ENCODE measurements at places on chromosomes 2 and 18. TPM values are rescaled to one million over a fixed set of nuclear protein-coding genes. Genes with fewer than 3 reads are reported as not detected.

IL36RN gene
- polyA plus RNA-seq, result not detected

DNA sequence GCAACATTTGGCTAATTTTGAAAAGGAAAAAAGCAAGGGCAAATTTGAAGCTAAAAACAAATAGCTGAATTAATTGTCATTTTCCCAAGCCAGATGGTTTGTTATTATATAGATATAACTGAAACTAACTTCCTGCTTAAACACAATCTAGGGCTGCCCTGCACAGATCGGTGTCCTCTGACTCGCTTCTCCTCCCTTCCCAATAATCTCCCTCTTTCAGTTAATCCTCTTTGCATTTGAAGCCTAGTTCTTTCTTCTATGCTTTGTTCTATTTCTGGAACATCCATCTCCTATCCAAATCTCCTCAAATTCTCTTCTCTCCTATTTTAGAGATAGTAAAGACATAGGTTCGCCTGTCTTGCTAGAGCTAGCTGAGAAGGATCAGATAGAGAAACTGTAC, 328.1 kb downstream of the SLC8A1 start:
- DNase-seq, result no peak

STEAP3 gene
- polyA plus RNA-seq, result 25.5 TPM

GRCh38 chr2:38668092-38668491, 2.2 kb downstream of the GALM start:
- no peak for DNase-seq

DPYSL5 gene
- polyA plus RNA-seq, result 39.8 TPM

- DNase-seq, result no peak
Observed at GRCh38 chr2:86274265-86274917, 63.0 kb downstream of the REEP1 start.

GRCh38 chr2:120468136-120468535, 122.2 kb downstream of the INHBB start:
- no peak for DNase-seq

GRCh38 chr2:203326356-203326755, 1.8 kb upstream of the ABI2 start:
- no peak for DNase-seq

DNA sequence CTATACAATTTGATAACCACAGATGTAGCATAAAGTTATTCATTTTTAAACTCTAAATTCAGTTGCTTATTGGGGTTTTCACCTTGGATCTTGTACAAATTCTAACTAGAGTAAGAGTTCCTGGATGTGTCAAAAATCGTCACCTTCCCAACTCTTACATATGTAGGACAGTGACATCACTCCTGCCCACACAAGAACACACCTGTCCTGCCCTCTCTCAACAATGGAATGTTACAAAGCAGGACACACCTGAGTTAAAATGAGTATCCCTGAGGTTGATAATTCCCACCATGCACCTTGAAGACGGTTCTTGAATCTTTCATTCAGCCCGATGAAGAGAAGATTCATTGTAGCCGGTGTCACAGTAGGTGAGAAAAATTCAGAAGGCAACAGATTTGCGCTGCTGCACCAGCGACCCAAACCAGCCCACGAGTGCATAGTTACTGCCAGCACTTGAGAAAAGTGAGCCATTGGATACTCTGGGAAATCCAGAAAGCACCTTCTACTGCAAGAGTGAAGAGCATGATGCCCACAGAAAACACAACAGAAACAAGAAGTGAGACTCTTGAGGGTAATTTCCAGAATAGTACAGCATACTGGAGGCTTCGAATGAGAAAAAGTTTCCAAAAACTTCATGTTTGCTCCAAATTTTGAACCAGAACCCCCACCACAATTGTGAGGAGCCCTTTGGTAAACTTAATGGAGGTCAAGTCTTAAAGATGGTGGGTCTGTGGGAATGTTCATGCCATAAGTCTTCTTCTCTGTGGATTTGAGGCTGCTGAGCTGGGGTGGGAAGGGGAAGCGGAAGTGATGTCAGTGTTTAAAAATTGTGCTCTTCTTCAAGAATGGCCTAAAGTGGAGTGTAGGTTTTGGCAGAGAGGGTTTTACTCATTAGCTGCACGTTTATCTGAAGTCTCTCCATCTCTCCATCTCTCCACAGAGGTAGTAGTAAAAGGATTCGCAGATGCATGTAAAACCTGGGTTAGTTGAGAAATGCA, 34.7 kb upstream of the ADAM23 start:
- DNase-seq, result no peak

GAL3ST2 gene
- not detected for polyA plus RNA-seq

DNA sequence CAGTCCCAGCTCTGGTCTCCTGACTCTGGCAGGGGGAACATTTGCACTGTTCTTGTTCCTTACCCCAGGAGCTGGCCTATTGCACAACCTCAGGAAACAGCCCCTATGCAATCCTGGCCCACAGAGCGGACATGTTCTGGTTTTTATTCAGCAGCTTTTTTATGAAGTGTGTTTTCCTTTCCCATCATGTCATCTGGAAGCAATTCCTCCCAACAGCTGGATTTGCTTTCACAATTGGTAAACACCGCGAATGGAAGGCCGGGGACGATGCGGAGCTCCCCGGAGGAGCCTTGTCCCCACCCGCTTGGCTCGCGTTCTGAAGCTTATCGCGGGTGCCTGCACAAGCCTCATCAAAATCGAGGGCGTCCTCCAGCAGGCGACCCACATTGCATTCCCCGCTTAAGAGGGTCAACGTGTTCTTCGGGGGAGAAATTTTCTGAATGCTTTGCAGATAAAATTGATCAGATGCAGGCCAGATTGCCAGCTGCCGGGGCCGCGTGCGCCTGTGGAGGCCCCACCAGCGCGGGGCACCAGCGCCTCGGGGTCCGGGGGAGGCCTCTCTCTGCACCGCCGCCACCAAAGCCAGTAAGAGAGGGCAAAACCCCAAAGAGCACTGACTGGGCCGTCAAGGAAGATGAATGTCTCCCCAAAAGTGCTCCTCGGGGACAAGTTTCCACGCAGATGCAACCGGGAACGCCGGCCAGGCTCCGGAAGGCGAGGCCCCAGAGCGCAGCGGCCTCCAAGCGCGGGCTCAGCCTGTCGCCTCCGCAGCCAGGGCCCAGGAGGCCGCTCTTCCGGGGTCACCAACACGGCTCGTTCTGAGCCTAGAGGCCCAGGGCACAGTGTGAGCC, 60.3 kb upstream of the SP3 start:
- DNase-seq, result peak; percentile 92

RBKS gene
- polyA plus RNA-seq, result 1.4 TPM

- no peak for DNase-seq
Observed at GRCh38 chr2:201931951-201932350, 101.7 kb upstream of the FZD7 start.

- DNase-seq, result no peak
Observed at GRCh38 chr2:127698553-127699355, 2.5 kb upstream of the SFT2D3 start.

DNA sequence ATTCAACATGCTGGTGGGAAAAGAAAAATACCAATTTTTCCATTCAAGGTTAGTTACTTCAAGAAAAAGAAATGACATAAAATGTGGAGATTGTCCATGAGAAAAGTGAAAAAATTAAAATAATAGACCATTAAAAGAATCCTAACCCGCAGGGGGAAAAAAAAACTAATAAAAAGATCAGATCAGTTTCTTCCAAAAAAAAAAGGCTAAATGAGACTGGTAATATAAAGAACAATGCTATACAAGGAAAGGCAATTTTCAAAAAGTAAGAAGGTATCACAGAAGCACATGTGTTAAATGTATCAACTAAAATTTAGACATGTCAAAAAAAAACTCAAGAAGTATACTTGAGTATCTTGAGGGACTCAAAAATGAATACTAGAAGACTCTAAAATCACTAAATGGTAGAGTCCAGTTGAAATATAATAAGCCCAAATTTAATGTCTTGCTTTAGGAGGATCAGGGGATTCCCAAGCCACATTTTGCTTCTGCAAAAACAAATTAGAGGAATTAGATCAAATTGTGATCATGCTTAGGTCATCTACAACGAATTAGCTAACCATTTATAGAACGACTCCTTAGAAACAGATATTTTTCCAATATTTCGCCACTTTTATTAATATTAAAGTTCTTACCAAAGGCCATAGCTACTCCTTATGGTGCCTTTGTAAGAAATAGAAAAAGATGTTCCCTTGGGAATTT, 35.8 kb upstream of the GLS start:
- no peak for DNase-seq

DNA sequence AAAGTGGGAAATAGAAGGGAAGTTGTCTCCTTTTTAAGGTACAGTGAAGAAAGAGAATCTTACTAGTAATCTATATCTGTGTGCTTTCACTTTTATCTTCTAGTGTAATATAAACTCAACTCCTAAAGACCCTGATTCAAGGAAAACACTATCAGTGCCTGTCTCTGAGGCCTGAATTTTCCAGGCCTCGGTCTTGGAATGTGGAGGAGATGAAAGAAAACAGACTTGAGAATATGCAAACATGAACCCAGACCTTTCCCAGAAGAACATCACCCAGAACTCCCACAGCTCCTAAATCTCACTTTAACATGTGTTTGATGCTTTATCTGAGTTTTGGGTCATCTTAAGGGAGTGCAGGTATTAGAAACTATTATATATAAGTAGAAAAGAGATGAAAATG, 51.8 kb downstream of the EPB41L5 start:
- DNase-seq, result no peak

REG1A gene
- not detected for polyA plus RNA-seq

- DNase-seq, result no peak
Observed at GRCh38 chr2:70897203-70897976, 38.3 kb upstream of the ATP6V1B1 start.

OR6B2 gene
- not detected for polyA plus RNA-seq

MFF gene
- 66.5 TPM for polyA plus RNA-seq

CRYGD gene
- not detected for polyA plus RNA-seq

WBP1 gene
- polyA plus RNA-seq, result 62.4 TPM

FAM228A gene
- polyA plus RNA-seq, result 0.37 TPM

- DNase-seq, result peak; percentile 79
Observed at GRCh38 chr2:229586746-229587705, 127.3 kb downstream of the DNER start.

NIF3L1 gene
- polyA plus RNA-seq, result 15.3 TPM

GRCh38 chr18:46624127-46624526, 32.9 kb downstream of the LOXHD1 start:
- no peak for DNase-seq

GRCh38 chr2:211944572-211944971, 594.0 kb downstream of the ERBB4 start:
- DNase-seq, result no peak

GRCh38 chr2:102620332-102620731, 979 bp downstream of the SLC9A2 start:
- no peak for DNase-seq

DNA sequence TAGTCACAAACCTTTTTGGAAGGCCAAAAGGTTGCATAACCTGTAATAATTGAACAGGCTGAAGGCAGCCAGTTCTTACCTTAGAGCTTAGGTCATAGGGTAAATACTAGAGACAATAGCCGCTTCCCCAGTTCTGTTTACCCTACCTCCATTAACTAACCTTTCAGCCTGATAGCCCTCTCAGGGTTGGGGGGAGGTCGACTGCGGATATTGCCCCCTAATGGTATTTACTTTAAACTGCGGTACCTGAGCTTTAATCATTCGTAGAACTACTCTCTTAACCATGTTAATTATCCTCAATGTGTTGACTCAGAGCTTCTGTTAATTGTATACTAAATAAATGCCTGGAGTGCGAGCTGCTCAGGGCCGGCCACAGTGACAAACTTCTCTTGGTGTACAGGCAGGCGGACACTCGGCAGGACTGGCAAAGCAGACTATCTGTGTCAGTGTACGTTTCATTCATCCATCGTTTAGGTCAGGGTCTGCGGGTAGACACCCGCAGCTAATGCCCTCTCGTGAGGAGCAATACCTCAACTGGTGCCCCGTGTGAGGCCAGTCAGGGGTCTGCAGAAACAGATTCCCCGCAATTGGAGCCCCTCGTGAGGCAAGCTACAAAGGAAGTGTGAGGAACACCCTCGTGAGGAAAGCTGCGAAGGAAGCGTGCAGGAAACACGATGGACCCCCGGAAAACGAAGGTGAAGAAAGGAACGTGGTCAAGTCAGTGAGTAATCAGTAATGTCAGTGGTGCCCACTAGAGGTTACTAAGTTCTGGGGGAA, 115.3 kb upstream of the SCN7A start:
- no peak for DNase-seq

IL36G gene
- polyA plus RNA-seq, result not detected

DNA sequence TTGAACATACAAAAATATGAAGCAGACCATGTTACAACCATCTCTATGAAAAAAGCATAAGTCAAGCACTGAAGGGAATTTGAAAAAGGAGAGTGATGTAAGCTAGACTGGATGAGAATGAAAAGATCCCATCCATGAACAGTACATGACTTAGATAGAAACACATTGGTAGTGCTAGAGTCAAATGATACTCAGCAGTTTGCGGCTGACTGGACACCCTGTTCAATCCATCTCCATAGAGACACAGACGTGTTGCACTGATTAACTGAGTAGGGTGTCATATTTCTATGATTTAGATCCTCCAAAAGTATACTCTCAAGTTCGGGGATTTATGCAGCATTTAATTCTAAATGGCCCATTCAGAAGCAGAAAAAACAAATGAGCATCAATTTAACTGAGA, 674.3 kb upstream of the NRXN1 start:
- no peak for DNase-seq

GRCh38 chr18:50870138-50870845, 8.6 kb upstream of the ME2 start:
- no peak for DNase-seq

IHH gene
- polyA plus RNA-seq, result not detected

- no peak for DNase-seq
Observed at GRCh38 chr2:233413559-233414272, 59.4 kb downstream of the DGKD start.

DNA sequence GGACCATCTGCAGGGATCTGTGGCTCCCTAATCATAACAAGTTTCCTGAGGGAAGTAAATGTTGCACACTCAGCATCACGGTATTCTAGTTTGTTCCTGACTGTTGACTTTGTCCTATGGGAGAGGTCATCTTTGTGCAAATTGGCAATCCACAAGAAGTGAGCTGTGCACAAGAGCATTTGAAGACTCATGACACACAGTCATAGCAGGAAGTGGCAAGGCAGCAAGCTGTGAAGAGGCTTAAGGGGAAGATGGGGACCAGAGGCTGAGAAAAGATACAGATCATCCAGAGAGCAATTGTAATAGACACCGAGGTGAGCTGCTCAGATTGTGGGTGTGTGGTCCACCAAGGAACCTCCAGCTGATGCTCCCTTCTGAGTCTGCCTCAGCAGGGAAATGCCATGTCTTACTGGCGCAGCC, 2.7 kb downstream of the TNP1 start:
- DNase-seq, result no peak

CCDC178 gene
- polyA plus RNA-seq, result 0.36 TPM

DNA sequence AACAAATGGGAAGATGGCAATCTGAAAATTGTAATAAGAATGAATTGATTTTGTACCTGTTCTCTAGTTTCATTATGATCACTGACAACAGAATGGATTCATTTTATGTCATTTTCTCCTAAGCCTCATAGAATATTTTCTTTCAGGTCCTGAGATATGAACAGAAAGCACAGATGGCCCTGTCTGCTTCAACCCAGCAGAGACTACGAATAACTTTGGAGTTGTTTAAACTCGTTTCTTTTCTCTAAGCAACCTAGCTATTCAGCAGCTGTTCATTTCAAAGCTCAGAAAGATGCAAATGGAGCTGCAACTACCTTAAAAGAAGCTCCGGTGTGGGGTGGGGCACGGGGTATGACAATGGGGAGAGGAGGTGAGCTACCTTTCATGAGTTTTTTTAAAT, 124.9 kb downstream of the ALK start:
- DNase-seq, result no peak

GRCh38 chr2:154189953-154190352, 318.2 kb downstream of the GALNT13 start:
- DNase-seq, result no peak

GRCh38 chr2:37232131-37232933, 874 bp downstream of the NDUFAF7 start:
- peak; percentile 13 for DNase-seq
